ENCODE measurements at places on chromosomes 7 and 10.

DNA sequence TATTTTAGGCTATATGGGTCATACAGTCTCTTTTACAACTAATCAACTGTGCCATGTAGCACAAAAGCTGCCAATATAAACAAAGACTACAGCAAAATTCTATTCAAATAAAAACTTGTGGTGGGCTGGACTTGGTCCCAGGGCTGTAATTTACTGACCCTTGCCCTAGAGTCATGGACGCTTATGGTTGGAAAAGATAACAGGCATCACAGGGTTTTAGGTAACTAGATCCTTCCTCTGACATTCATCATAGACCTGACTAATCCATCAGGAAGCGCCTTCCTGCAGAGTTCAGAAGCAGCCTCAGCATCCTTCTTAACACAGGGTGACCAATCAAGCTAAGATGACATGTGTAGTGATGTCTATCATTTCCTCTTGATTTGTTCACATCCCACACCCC lies 40.2 kb upstream of the GPAM start:
- DNase-seq, result no peak

GRCh38 chr7:80135309-80136104 lies 876 bp downstream of the GNAI1 start:
- no peak for DNase-seq

DNA sequence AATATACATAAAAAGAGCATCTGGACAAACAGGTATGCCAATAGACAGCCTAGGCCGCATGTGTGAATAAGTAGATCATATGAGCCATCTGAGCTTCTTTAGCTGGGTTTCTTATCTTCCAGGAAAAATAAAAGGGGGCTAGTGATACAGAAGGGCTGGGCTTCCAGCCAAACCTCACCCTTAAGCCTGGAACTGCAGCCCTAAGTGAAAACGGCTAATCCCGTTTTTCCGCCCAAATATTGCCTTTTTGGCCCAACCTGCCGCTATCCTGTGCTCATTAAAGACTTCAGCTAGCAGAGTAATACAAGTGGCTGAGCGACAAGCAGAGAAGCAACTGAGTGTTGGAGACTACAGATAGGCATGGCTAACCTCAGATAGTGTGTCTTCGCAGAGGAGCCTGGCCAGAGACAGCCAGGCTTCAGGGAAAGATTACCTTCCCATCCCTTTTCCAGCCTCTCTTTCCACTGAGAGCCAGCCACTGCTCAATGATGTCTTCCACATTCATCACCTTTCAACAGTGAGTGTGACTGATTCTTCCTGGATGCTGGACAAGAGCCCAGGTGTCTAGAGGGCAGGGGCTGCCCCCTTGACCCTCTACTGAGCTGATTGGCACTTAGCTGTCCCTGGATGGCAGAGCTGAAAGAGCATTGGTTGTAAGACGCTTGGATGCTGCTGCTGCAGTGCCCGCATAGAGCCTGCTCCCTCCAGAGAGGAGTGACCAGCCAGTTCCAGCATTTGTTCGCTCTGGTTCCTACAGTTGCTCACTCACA lies 108.9 kb downstream of the ITGB8 start:
- DNase-seq, result no peak

GRCh38 chr10:29699621-29700020 lies 64.8 kb upstream of the SVIL start:
- DNase-seq, result no peak

DNA sequence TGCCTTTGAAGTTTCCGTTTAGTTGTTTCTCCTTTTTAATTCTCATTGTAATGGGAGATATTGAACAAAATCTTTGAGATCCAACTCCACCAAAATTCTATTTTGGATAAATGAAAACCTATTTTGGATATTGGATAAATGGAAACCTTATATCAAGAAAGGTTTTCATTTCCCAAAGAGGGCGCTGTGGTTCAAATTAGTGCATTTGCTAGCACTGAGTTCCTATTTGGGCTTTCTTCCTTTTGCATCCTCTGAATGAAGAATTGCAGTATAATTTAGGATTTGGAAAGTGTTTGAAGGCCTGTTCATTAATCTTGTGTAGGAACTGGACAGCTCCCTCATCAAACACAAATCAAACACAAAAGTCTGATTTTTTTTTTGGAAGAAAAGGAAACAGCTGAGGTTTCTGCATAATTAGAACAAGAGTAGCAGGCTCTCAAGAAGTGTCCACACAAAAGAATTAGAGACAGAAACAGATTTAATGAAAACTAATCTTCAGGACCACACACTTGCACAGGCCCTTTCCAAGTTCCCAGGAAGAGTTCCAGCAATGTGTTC lies 80.8 kb upstream of the KLF14 start:
- peak; percentile 23 for DNase-seq

DNA sequence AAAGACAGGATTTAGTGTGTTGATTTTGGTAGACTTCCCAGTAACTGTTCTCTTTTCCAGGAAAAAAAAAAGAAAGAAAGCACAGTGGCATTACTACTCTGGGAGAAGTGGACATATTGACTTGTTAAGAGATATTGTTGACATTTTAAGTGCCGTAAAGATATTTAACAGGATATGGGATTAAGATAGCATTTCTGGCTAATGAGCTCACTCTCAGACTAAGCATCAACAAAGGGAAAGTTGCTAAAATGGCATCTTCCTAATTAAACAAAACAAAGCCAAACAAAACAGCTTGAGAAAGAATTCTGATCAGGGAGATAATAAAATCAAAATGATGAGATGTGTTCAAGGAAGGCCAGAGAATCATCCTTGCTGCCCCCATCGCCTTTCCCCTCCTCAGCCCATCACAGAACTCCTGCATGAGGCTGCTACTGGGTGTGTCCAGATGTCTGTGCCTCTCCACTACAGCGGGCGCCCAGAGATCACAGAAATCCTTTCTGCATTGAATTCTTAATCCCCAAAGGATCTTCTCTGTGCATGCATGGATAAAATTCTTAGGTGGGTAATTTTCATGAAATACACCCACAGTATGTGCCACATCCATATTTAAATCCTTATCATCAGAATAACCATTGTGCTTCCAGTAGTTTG lies 270.5 kb downstream of the POU6F2 start:
- DNase-seq, result no peak

DNA sequence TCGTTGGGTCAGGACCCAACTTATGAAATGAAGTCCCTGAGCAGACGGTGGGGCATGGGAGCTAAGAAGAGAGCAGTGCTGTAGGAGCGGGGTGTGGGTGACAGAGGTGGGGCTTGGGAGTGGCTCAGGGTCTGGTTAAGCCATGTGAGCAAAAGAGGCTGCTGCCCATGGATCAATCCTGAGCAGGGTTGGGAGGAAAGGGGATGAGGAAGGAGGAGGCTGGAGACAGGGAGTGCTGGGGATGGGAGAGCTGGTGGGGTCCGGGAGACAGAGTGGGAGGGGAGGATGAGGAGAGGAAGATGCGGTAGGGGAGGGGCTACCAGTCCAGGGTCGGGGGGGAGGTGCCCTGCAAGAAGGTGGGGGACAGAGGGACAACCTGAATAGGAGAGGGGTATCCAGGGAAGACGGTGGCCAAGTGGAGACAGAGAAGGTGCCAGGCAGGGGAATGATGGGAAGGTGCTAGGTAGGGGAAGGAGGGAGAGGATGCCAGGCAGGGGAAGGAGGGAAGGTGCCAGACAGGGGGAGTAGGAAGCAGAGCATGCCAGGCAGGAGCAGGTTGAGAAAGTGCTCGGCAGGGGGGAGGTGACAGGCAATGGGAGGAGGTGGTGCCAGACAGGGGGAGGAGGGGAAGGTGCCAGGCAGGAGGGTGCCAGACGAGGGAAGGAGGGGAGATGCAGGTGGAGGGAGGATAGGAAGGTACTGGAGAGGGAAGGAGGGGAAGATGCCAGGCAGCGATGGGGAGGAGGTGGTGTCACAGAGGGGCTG lies 27.5 kb upstream of the SMARCD3 start:
- no peak for DNase-seq

GRCh38 chr10:113475381-113475807 lies 77.5 kb upstream of the HABP2 start:
- no peak for DNase-seq

DNA sequence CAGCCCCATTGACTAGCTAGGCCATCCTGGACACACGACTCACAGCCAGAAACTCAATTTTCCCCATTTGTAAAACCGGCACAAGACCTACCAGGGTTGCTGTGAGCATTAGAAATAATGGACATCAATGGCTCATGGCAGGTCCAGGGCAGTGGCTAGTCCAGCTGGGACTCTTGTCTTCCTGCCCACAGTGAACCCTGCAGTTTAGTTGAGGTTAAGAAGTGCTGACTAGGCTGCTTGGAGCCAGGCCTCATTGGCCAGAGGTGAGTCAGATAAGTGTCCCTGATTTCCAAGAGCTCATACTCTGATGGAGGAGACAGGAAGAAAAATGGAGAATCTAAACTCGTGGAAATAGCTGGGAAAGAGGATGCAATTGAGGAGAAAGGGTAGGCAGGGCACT lies 123.4 kb upstream of the ZNF92 start:
- DNase-seq, result no peak

DNA sequence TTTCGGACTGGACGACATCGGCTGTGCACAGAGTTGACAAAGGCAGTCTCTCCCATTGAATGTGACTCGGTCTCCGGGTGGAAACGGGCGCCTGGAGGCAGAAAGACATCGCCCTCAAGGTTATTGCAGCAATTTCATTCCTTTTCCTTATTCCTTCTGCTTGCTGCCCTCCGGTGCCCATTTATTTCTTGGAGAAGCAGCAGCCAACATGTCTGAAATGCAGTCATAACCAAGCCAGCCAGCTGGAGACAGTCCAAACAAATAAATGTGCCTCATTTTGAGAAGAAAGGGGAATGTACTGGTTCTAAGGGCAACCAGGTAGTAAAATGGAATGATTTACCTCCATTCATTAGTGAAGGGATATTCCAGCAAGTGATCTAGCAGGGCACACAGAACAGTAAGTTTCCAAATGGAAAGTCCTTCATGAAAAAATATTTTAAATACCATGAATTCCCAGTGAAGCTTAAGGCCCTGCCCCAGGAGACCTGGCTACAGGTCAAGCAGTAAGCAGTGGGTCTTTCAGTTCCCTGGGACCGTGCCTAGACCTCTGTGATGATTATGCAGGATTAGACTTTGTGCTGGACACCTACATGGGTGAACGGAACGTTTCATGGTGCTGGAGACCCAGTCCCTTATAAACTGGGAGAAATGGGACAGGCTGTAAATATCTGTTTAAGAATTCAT lies 86.6 kb downstream of the ABLIM1 start:
- DNase-seq, result no peak

DNA sequence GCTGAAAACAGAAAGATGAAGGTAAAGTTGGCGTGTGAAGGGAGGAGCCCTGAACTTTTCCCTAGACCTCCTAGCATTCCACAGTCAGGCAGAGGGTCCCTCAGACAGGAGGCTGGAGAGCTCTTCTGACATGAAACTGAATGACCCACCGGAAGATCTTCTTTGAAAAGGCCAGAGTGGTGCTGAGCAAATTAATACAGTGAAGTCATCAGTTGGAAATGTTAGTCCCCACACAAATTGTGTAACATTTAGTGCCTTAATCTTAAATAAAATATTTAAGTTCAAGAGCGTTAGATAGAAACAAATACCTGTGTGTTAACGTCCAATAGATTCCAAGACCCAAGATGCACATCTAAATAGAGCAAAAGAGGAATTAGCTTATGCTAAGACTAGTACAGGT lies 49.0 kb upstream of the WNT16 start:
- no peak for DNase-seq

DNA sequence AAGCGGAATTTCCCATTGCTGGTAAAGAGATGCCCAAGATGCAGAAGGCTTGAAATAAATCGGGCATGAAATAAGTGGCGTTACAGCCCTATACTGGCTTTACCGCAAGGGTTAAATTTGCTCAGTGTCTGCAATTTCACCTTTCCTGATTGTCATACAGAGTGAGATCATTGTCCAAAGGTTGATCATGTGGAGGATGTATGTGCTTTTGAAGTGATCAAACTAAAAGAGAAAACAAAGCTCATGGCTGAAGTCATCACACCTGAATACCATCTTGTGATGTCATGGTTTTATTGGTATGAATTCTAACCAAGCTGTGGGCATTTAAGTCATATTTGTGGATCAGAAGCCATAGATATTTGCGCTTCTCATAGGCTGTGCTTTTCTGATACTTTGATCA lies 635.5 kb downstream of the AUTS2 start:
- DNase-seq, result no peak

- no peak for DNase-seq
These were observed 257.9 kb downstream of the ABCA13 start for GRCh38 chr7:48429117-48429516.

DNA sequence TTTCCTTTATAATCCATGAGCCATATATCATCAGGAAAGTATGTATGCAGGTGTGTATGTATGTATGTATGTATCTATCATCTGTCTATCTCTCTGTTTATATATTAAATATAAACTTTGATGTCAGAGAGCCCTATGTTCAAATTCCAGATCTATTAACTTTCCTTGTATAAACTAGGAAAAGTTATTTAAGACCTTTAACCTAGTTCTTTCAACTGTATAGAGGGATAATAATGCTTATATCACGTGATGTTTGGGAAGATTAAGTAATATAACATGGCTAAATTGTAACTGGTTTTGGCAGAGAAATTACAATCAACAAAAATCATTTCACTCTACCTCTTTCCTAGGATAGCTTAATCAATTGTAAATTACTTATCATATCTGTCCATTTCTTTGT lies 628.3 kb upstream of the IGFBP3 start:
- DNase-seq, result no peak

- DNase-seq, result no peak
These were observed 1.2 kb downstream of the BMI1 start for GRCh38 chr10:22321924-22322640.

GRCh38 chr10:2733278-2733963 lies 333.9 kb upstream of the PFKP start:
- DNase-seq, result no peak

DNA sequence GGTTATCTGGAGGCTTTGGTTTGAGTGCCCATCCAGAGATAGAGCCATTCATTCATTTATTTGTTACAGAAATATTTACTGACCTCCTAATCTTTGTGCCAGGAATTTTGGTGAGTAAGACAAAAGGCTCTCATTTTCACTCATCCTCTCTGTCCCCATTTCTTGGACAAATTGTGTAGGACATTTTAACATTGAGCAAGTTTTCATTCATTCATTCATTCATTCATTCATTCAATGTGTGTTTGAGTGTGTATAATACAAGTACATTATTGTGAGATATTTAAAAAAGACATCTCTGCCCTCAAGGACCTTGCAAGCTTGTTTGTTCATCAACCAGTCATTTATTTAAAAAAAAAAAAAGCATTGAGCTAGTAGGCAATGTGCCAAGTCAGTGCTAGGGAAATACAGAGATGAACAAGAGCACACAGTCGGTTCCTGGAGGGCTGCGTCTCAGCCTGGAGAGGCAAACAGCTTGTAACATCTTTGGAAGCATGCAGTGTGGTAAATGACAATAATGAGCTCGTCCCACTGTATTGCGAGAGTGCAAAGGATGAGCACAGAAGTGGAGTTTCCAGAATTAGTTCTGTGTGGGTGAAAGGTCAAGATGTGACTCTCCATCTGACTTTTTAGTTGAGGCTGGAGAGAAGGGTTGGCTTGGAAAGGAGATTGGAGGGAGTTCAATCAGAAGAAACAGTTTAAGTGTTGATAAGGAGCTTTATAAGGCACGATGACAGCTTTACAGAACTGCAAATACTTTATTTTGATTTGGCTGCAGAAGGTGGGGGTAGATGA lies 50.5 kb upstream of the HBP1 start:
- DNase-seq, result no peak

- no peak for DNase-seq
These were observed 66.3 kb downstream of the C10orf143 start for GRCh38 chr10:130044067-130045061.

GRCh38 chr7:18361756-18362155 lies 133.8 kb upstream of the HDAC9 start:
- no peak for DNase-seq

GRCh38 chr7:158529181-158530096 lies 58.2 kb downstream of the PTPRN2 start:
- no peak for DNase-seq
